ENCODE measurements at places on chromosomes 12 and 14. TPM values are rescaled to one million over a fixed set of nuclear protein-coding genes. Genes with fewer than 3 reads are reported as not detected.

Gene NAV3
- total RNA-seq = 50.3 TPM

Gene IL26
- total RNA-seq = not detected

Gene DPPA3
- not detected for total RNA-seq

Gene FGD4
- 2.3 TPM for total RNA-seq

Gene HOTAIR
- not detected for total RNA-seq

Gene RAD51AP1
- 4.1 TPM for total RNA-seq

Gene ST8SIA1
- total RNA-seq = 5.9 TPM

Gene HOXC12
- total RNA-seq = not detected

Gene AQP2
- not detected for total RNA-seq

Gene CPNE6
- not detected for total RNA-seq

Gene KRT3
- total RNA-seq = not detected

Gene TAS2R13
- total RNA-seq = 1.7 TPM

Gene RFLNA
- total RNA-seq = 0.26 TPM

Gene SIX1
- total RNA-seq = 1.8 TPM

Gene PTPRB
- 0.66 TPM for total RNA-seq

Gene SRRM4
- not detected for total RNA-seq

Gene MDGA2
- not detected for total RNA-seq

Gene LMNTD1
- total RNA-seq = not detected

Gene B4GALNT3
- not detected for total RNA-seq

Gene PZP
- not detected for total RNA-seq

Gene OR6C3
- total RNA-seq = not detected

Gene SERPINA6
- total RNA-seq = not detected

Gene DNM1L
- 51.4 TPM for total RNA-seq

Gene TMEM263
- 81.7 TPM for total RNA-seq

Gene STON2
- total RNA-seq = 52.5 TPM

Gene ARHGAP9
- total RNA-seq = under 0.01 TPM

Gene SLC10A1
- total RNA-seq = not detected

Gene BMAL2
- 23.9 TPM for total RNA-seq

Gene CACNA1C
- total RNA-seq = 11.4 TPM

Gene GLIPR1
- 36.0 TPM for total RNA-seq

Gene KLHDC1
- total RNA-seq = 5.4 TPM

Gene CLEC4C
- total RNA-seq = not detected

Gene ZNF384
- total RNA-seq = 9.8 TPM

Gene KRT82
- total RNA-seq = not detected

Gene EXOC3L4
- total RNA-seq = 0.26 TPM

Gene DNAJC22
- total RNA-seq = 4.6 TPM

Gene BLOC1S1
- total RNA-seq = 90.9 TPM

Gene LALBA
- total RNA-seq = not detected

Gene C12orf56
- 0.77 TPM for total RNA-seq

Gene OTOGL
- under 0.01 TPM for total RNA-seq

Gene LRTM2
- not detected for total RNA-seq

All from fibroblast of lung (primary cell).